H4 (cell line): ENCODE measurements at places on chromosomes 11 and 22. TPM values are rescaled to one million over a fixed set of nuclear protein-coding genes. Genes with fewer than 3 reads are reported as not detected.

OR51F2 gene
- not detected in 2 replicates for total RNA-seq

PLAAT5 gene
- total RNA-seq = not detected in 2 replicates

CEND1 gene
- total RNA-seq = not detected in 2 replicates

HBE1 gene
- 28.6 and 32.7 TPM in 2 replicates for total RNA-seq

INSC gene
- 0.23 TPM in 1 of 2 replicates, not detected in the other for total RNA-seq

FERMT3 gene
- not detected in 2 replicates for total RNA-seq

OR10A2 gene
- total RNA-seq = not detected in 2 replicates

IL10RA gene
- total RNA-seq = 0.04 TPM in 1 of 2 replicates, not detected in the other

MMP13 gene
- 14.9 and 15.8 TPM in 2 replicates for total RNA-seq

P2RX6 gene
- total RNA-seq = 2.0 and 4.0 TPM in 2 replicates

NPAS4 gene
- total RNA-seq = not detected in 2 replicates

OR51B5 gene
- total RNA-seq = 28.2 and 31.4 TPM in 2 replicates

CSNK1E gene
- 87.4 and 95.4 TPM in 2 replicates for total RNA-seq

MMP8 gene
- not detected in 2 replicates for total RNA-seq

CRYBA4 gene
- not detected in 2 replicates for total RNA-seq

UCP3 gene
- total RNA-seq = not detected in 2 replicates

DGCR6 gene
- 1.1 TPM in 1 of 2 replicates, not detected in the other for total RNA-seq

GPR83 gene
- total RNA-seq = 0.06 TPM in 1 of 2 replicates, not detected in the other

LMO2 gene
- total RNA-seq = 1.4 and 1.5 TPM in 2 replicates

NAALADL1 gene
- not detected in 2 replicates for total RNA-seq

FGF4 gene
- 0.02 TPM in 1 of 2 replicates, not detected in the other for total RNA-seq

PLXNB2 gene
- 42.4 and 53.2 TPM in 2 replicates for total RNA-seq

KRTAP5-10 gene
- not detected in 2 replicates for total RNA-seq

MRPL16 gene
- 62.1 and 64.8 TPM in 2 replicates for total RNA-seq

RIMBP3C gene
- total RNA-seq = 0.27 and 0.31 TPM in 2 replicates

DDX25 gene
- not detected in 2 replicates for total RNA-seq

SPI1 gene
- not detected in 2 replicates for total RNA-seq
